ENCODE measurements at places on chromosomes 5 and 9.

DNA sequence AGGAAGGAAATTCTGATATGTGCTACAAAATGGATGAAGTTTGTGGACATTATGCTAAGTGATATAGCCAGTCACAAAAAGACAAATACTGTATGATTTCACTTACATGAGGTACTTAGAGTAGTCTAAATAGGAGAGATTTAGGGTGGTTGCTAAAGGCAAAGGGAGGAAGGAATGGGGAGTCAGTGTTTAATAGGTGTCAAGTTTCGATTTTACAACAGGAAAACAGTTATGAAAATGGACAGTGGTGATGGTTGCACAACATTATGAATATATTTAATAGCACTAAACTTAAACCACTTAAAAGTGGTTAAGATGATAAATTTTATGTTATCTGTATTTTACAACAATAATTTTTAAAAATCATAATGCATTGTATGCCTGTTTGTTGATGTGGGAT is 40.4 kb upstream of the ECM2 start:
- DNase-seq, result no peak

- DNase-seq, result peak; percentile 43
These were observed at the start of gene ASTN2 for GRCh38 chr9:117414906-117415331. TSS of gene ASTN2 (minus strand) at chr9:117415057. CDS start at chr9:117414938, 119 bp downstream.

DNA sequence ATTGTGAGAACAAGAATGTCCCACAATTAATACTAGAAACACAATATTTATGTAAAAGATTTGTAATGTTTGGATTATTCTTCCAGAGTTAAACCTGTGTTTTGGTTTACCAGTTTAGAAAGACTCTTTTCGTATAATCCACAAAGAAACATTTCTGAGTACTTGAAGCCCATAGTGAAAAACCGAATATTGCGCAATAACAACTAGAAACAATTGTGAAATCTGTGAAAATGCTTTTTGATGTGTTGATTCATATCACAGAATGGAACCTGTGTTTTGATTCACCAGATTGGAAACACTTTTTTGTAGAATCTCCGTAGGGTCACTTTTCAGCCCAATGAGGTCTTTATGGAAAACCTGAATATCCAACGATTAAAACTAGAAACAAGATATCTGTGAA is 386.2 kb downstream of the PRDM9 start:
- DNase-seq, result no peak

- peak; percentile 78 for DNase-seq
These were observed 154.5 kb upstream of the APC start for GRCh38 chr5:112583166-112583565.

GRCh38 chr9:27377147-27377807 is 80.3 kb upstream of the EQTN start:
- DNase-seq, result no peak

DNA sequence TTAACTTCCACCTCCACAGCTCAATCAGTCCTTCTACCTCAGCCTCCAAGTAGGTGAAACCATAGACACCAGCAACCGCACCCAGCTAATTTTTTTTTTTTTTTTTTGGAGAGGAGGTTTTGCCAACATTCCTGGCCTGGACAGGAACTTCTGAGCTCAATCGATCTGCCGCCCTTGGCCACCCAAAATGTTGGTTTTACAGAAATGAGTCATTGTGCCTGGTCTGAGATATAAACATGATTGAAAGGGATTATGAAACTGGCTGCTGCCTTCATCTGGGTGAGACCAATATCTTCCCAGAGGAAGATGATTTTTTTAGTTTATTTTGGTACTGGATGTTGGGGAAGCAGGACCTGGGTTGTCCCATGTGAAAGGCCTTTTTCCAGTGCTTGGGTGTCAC is 9.2 kb downstream of the TAF11L12 start:
- no peak for DNase-seq

- no peak for DNase-seq
These were observed 1026.9 kb downstream of the MAT2B start for GRCh38 chr5:164532235-164532900.

DNA sequence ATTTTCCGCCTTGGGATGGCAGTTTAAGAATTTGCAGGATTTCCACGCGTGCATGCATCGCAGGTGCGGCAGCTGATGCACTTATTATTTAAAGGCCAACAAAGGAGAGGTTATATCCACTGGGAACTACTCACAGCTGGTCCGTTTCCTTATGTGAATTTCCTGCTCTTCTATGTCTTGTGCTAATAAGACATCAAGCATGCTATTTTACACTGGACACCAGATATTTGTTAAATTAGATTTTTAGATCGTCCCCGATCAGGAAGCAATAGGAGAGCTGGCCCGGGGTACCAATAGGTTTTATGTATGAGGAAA is 476 bp upstream of the DTWD2 start:
- DNase-seq, result peak; percentile 43

- DNase-seq, result no peak
These were observed 38.5 kb downstream of the SLC22A5 start for GRCh38 chr5:132407970-132408369.

- DNase-seq, result no peak
These were observed 340.9 kb upstream of the RPS23 start for GRCh38 chr5:82619097-82619496.
